Spinal cord (tissue), 10 donors: ENCODE measurements at places on chromosomes 2 and 18.

DNA sequence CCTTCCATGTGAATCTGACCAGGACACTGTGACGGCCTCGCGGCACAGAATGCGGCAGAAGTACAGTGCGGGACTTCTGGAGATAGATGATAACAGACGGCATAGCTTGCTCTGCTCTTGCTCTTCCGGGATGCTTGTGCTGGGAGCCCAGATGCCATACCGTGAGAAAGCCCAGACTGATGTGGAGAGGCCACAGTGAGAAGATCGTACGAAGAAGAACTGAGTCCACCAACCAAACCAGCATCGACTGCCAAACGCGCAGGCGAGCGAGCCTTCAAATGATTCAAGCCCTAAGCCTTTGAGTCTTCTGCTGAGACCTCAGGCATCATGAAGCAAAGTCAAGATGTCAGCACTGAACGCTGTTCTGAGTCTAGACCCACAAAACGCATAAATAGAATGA lies 33.7 kb downstream of the DTNB start:
- DNase-seq: no peak

GRCh38 chr18:76496194-76496890 lies 1.3 kb upstream of the ZNF516 start:
- DNase-seq: no peak

DNA sequence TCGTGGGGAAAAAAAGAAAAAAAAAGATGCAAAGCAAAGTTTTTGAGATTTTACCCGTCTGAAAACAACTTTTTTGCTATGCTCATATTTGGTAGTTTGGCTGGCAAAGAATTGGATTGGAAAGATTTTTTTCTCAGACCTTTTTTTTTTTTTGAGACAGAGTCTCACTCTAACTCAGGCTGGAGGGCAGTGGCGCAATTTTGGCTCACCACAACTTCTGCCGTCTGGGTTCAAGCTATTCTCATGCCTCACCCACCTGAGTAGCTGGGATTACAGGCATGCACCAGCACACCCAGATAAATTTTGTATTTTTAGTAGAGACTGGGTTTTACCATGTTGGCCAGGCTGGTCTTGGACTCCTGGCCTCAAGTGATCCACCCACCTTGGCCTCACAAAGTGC lies 56.3 kb upstream of the TANC1 start:
- no peak for DNase-seq

DNA sequence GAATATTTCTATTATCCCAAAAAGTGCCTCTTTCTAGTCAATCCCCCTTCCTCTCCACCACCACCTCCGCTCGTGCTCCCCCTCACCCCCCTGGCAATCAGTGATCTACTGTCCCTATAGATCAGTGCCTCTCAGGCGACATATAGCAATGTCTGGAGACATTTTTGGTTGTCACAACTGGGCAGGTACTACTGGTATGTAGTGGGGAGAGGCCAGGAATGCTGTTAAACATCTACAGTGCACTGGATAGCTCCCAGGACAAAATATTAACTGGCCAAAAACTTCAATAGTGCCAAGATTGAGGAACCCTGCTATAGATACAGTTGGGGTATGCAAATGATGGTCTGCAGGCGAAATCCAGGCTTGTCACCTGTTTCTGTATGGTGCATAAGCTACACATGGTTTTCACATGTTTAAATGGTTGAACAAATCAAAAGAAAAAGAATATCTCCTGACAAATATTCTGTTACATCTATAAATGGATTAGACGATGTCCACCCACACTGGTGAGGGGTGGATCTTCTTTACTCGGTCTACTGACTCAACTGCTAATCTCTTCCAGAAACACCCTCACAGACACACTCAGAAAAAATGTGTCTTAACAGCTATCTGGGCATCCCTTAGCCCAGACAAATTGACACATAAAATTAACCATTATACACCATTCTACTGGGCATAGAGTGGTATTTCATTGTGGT lies 25.5 kb downstream of the DPYSL5 start:
- no peak for DNase-seq

GRCh38 chr2:70643715-70644114 lies 90.1 kb upstream of the TGFA start:
- DNase-seq: no peak
